GM23248 (cell line): ENCODE measurements at places on chromosomes 6 and 20. TPM values are rescaled to one million over a fixed set of nuclear protein-coding genes. Genes with fewer than 3 reads are reported as not detected.

The CLPSL2 gene
- not detected in 2 replicates for total RNA-seq

The KCNK17 gene
- total RNA-seq, result not detected in 2 replicates

- H3K4me1 ChIP-seq, result no peaks in the 10 kb centered on the region
- H3K4me3 ChIP-seq, result no peak overlapping the region
- no peaks in the 10 kb centered on the region for H3K36me3 ChIP-seq
- H3K27me3 ChIP-seq, result no peaks in the 10 kb centered on the region
- no peak overlapping the region for H3K27ac ChIP-seq
- DNase-seq, result no peak
These were observed 10.2 kb upstream of the RIN2 start for GRCh38 chr20:19747903-19748302.

DNA sequence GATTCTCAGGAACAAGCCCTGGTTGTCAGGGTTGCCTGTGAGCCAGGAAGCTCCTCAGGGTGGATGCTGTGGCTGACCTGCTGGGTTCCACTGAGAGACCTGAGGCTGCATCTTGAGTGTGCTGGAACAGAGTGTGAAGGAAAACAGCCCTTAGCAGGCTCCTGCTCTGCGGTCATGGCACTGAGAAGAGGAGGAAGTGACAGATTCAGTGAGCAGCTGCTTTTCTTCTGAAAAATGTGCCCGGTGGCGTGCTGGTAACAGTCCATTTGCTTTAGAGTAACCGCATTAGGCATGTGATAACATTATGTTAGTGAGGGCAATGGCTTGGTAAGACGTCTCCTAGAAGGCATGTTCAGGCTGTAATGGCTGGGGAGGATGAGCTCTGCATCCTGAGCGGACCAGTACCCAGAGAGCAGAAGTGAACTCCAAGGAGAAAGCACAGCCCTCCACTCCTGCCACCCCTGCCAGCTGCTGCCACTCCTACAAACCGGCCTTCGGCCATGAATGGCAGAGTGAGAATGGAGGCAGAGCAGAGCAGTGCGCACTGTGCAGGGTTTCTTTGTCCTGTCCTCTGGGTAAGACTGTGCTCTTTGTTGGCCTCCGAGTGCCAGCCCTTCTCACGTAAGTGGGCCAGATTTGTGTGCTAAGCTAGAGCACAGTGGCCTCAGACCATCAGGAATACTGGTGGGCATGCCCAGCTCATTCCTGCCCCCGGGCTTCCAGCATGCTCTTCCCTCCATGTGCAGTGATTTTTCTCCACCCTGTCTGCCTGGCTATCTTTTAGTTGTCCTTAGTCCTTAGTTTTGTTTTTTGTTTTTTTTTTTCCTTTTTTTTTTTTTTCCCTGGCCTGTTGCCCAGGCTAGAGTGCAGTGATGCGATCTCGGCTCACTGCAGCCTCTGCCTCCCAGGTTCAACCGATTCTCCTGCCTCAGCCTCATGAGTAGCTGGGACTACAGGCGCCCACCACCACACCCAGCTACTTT lies 98.1 kb upstream of the VSTM2L start:
- no peaks in the 10 kb centered on the region for H3K4me1 ChIP-seq
- DNase-seq, result no peak
- H3K27me3 ChIP-seq, result no peaks in the 10 kb centered on the region
- no peak overlapping the region for H3K4me3 ChIP-seq

GRCh38 chr20:63119963-63120807 lies 95.7 kb downstream of the YTHDF1 start:
- DNase-seq, result no peak
- no peak overlapping the region for H3K4me3 ChIP-seq
- H3K36me3 ChIP-seq, result no peaks in the 10 kb centered on the region
- no peaks in the 10 kb centered on the region for H3K4me1 ChIP-seq
- H3K27ac ChIP-seq, result no peak overlapping the region

DNA sequence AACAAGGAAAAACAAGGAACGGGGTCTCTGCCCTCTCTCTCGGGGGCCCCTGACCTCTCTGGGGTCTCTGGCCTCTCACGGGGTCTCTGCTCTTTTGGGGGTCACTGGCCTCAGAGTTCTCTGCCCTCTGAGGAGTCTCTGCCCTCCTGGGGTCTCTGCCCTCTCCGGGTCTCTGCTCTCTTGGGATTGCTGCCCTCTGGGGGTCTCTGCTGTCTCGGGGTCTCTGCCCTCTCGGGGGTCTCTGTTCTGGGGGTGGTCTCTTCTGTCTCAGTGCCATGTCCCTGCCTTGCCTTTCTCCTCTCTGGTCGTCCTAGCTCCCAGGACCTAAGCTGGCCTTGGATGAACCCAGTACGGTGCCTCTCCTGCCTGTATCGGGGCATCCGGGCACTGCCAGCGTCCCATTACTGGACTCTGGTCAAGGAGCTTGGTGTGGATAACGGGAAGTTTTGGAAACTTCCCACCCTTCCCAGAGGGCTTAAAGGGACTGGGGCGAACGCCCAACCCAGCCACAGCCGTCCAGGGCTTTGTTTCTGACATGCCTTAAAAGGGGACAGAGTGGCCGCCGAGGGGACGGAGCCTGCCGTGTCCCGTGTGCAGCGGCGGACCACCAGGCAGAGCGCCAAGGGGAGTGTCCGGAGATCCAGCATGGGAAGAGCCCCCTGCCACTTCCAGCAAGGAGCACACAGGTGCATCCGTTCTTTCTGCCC lies 24.7 kb upstream of the MRGBP start:
- no peak overlapping the region for H3K27ac ChIP-seq
- peaks cover 6% of the 10 kb centered on the region for H3K4me1 ChIP-seq
- no peak overlapping the region for H3K4me3 ChIP-seq
- no peaks in the 10 kb centered on the region for H3K36me3 ChIP-seq
- H3K27me3 ChIP-seq, result peaks cover 11% of the 10 kb centered on the region
- no peak for DNase-seq

DNA sequence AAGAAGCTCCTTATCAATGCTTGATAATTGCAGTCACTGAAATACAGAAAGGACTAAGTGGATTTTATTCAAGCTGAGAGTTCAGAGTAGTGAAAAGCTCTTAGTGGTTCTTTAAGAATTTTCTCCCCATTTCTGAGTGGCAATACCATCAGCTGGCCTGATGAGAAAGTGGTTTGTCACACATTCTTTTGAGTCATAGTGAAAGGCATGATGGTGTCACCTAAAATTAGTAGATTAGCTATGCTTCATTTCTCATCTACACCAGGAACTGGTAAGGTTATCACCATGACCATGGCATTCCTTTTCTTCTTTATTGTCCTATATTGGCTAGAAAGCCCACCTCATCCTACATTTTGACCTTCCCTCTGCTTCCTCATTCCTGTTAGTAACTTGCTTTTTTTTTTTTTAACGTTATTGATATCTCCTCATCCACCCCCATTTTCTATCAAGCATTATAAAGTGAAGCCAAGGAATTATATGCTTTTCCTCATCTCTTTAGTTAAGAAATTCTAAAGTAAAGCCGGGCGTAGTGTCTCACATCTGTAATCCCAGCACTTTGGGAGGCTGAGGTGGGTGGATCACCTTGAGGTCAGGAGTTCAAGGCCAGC lies 67.4 kb upstream of the LOC128125822 start:
- no peaks in the 10 kb centered on the region for H3K36me3 ChIP-seq
- H3K27me3 ChIP-seq, result no peaks in the 10 kb centered on the region
- H3K4me1 ChIP-seq, result peaks cover 7% of the 10 kb centered on the region; the same call in 1 of the 2 replicates
- DNase-seq, result peak; percentile 57
- no peak overlapping the region for H3K4me3 ChIP-seq

GRCh38 chr6:109092074-109092473 lies 2.6 kb downstream of the SESN1 start:
- H3K27ac ChIP-seq, result no peak overlapping the region
- no peak for DNase-seq
- H3K4me1 ChIP-seq, result peaks cover 20% of the 10 kb centered on the region
- no peaks in the 10 kb centered on the region for H3K27me3 ChIP-seq

DNA sequence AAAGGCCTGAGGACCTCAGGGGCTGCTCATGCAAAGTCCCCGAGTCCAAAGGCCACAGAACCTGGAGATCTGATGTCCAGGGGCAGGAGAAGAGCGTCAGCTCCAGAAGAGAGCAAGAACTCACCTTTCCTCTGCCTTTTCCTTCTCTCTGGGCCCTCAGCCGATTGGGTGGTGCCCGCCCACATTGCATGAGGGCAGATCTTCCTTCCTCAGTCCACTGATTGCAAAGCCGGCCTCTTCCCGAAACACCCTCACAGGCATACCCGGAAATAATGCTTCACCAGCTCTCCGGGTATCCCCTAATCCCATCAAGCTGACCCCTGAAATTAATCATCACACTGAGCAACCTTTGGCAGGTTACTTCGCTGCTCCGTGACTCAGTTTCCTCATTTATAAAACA lies 33.4 kb downstream of the SPDEF start:
- H3K27ac ChIP-seq, result no peak overlapping the region
- peaks cover 5% of the 10 kb centered on the region; the same call in 1 of the 2 replicates for H3K4me1 ChIP-seq

DNA sequence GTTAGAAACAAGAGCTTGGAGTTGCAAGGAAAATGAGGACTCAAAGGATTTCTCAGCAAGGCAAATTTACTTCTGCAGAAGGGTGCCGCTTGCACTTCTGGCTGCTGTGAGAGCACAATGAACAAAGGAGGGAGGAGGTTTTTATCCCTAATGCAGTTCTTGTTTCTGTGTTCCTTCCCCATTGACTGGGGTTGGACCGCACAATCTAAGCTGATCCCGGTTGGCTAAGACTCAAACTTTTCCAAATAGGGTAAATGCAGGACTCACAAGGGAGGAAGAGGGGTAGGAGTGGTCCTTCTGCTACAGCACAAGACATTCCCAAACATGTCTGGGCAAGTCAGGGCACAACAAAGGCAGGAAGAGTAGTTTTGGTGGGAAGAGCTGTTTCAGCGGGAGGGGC lies 249.6 kb upstream of the MOCS1 start:
- H3K4me3 ChIP-seq, result no peak overlapping the region

DNA sequence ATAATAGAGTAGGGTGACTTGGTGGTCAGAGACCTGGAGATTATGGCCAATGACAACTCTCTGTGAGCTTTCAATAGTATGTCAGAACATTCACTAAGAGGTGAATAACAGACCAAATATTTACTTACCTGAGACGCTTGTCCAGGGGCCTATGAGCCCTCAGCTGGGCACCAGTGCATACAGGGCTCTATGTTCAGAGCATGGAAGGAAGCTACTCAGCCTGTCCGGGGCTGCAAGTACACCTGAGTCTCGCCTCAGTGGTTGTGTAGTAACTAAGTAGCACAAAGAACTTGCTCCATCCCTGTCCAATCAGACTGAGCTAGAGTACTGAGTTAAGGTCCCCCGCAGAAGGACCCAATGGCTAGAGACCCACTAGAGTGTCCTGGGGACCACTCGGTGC lies 11.6 kb upstream of the SCGN start:
- no peak overlapping the region for H3K4me3 ChIP-seq
- DNase-seq, result no peak
- no peaks in the 10 kb centered on the region for H3K4me1 ChIP-seq
- H3K27me3 ChIP-seq, result peaks cover 3% of the 10 kb centered on the region; the same call in 1 of the 2 replicates

DNA sequence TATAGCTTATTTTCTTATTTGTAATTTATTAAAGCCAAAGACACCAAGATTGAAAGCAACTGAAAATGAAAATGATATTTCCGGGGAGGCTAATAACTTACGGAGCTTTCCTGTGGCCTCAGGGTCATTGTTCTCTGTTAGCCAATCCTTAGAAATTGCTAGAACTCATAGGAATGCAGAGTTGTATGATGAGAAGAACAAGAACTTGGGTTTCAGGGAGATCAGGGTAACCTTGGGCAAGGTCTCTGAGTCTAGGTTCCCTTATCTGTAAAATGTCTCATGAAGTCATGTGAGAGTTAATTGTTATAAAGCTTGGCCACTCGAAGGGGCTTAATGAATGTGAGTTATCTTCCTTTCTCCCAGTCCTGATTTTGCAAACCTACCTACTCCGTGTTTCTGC lies 20.1 kb upstream of the SERINC3 start:
- no peak for DNase-seq
- no peak overlapping the region for H3K27ac ChIP-seq
- H3K4me3 ChIP-seq, result no peak overlapping the region

DNA sequence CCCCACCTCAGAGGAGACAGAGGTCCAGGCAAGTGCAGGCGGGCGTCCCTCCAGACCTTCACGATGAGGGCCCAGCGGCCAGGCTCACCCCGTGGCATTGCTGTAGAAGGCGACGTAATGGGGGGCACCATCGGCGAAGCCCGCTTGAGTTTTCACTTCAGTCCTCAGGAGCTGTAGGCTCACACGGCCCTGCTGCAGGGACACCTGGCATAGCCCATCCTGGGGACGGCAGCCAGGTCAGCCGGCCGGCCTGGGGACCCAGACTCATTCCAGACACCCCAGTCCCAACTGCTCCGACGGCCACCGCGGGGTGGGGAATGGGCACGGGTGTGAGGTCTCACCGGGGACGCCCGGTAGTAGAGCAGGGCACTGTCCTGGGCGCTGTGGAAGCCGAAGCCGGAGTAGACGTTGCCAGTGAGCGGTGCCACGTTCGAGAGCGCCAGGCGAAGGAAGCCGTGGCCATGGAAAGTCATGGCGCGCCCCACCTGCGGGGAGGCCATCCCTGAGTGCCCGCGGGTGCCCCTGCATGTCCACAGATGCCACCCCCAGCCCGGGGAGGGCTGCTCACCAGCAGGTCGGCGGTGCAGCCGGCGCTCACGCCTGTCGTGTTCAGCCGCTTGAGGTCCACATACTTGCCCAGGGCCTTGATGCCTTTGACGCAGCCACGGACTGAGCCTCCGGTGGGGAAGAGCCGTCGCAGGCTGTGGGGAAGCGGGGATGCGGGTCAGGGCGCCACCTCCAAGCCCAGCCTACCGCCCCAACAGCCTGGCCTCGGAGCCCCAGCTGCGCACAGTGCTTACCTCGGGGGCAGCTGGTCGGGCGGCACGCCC lies 9.2 kb downstream of the ADRM1 start:
- H3K4me1 ChIP-seq, result no peaks in the 10 kb centered on the region
- H3K27me3 ChIP-seq, result no peaks in the 10 kb centered on the region
- DNase-seq, result no peak
- no peak overlapping the region for H3K4me3 ChIP-seq
- H3K27ac ChIP-seq, result no peak overlapping the region

GRCh38 chr20:44720621-44720996 lies 5.4 kb downstream of the CCN5 start:
- H3K4me1 ChIP-seq, result peaks cover 39% of the 10 kb centered on the region
- no peaks in the 10 kb centered on the region for H3K36me3 ChIP-seq
- H3K27me3 ChIP-seq, result no peaks in the 10 kb centered on the region
- peak overlapping the region; percentile 97 for H3K27ac ChIP-seq
- DNase-seq, result peak; percentile 93

The NFATC2 gene
- total RNA-seq, result 0.11 and 0.51 TPM in 2 replicates

GRCh38 chr6:107547451-107547840 lies 57.5 kb downstream of the SOBP start:
- no peak for DNase-seq
- H3K4me1 ChIP-seq, result no peaks in the 10 kb centered on the region
- no peaks in the 10 kb centered on the region for H3K36me3 ChIP-seq
- H3K4me3 ChIP-seq, result no peak overlapping the region
- H3K27ac ChIP-seq, result no peak overlapping the region

The FRK gene
- 0.13 and 0.32 TPM in 2 replicates for total RNA-seq

The CCN6 gene
- not detected in 2 replicates for total RNA-seq

DNA sequence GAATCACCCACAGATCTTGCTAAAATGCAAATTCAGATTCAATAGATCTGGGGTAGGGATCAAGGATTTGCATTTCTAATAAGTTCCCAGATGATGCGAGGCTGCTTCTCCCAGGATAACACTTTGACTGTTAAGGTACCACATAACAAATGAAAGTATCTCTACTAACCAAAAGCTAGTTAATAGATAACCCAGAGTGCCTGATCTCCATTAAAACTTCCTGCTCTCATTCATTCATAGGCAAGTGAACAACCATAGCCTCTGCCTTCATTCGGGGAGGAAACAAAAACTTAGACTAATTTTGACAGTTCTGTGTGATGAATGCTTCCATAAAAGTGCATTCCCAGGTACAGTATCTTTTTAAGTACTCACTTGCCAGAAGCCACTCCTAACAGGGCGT lies 265.6 kb upstream of the BTBD3 start:
- H3K27ac ChIP-seq, result no peak overlapping the region
- no peaks in the 10 kb centered on the region for H3K27me3 ChIP-seq

GRCh38 chr20:13567663-13568062 lies 71.1 kb downstream of the TASP1 start:
- no peaks in the 10 kb centered on the region; the same call in 1 of the 2 replicates for H3K36me3 ChIP-seq
- no peaks in the 10 kb centered on the region for H3K27me3 ChIP-seq
- H3K27ac ChIP-seq, result no peak overlapping the region
